NCI-H69 (cell line): ENCODE measurements at places on chromosomes 3 and 15.

- peak; percentile 6 for DNase-seq
Measured at GRCh38 chr15:70532531-70533186, 230.7 kb downstream of the UACA start.

- DNase-seq, result no peak
Measured at GRCh38 chr3:14415501-14415900, 13.1 kb downstream of the SLC6A6 start.

DNA sequence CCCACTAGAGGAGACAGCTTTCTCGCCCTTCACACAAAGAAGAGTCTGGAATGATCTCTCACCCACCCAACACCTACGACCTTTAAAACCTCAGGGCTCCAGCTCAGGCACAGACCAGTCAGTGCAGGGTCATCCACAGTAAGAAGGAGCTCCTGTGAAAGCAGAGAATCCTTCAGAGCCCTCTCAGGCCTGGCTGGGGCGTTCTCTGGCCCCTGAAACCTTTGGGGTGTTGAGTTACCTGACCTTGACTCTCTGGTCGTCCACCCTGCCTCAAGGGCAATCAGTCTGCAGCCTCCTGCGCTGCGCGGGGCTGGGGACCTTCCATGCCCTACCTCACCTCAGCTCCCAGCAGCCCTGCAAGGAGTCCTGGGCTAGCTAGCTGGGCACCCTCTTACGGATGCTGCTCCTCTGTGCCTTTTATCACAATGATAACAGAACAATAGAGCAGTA lies 106.2 kb downstream of the ADCY5 start:
- DNase-seq, result no peak

GRCh38 chr3:109109574-109109973 lies 8.4 kb downstream of the MORC1 start:
- no peak for DNase-seq

DNA sequence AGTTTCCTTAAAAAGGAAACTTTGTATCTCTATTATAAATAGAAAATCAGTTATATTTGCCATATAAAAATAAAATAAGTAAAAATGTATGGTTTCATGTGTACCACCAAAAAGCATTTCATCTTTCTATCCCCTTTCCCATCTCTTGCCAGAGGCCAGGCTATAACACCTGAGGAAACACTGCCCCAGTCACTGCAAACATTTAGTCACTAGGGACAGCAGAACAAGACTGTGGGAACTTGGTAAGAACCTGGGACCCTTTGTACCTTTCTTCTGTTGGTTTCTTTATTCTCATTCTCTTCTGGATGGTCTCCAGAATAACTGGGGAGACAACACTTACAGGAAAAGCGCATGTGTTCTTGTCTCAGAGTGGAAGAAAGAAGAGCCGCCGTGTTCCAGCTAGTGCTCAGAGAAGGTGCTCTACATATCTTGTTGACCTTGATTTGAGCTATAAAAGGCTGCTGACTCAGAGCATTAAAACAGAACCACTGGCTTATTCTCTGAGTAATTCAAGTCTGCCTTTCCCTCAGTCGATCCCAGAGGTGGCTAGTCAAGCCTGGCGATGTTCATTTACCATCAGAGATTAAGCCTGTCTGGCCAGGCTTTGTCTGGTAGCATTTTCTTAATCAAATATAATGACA lies 361.6 kb downstream of the RBMS3 start:
- DNase-seq, result no peak

GRCh38 chr3:143471705-143472104 lies 352.1 kb downstream of the CHST2 start:
- DNase-seq, result peak; percentile 77
